ENCODE measurements at places on chromosomes 3 and 15. TPM values are rescaled to one million over a fixed set of nuclear protein-coding genes. Genes with fewer than 3 reads are reported as not detected.

The RLBP1 gene
- not detected for total RNA-seq

The ADGRG7 gene
- total RNA-seq = not detected

The IQCF2 gene
- not detected for total RNA-seq

The RTF1 gene
- total RNA-seq = 66.4 TPM

The PLCB2 gene
- total RNA-seq = 2.6 TPM

The TM4SF18 gene
- not detected for total RNA-seq

The KPNA4 gene
- total RNA-seq = 61.5 TPM

The SLC2A2 gene
- not detected for total RNA-seq

The TMF1 gene
- total RNA-seq = 18.8 TPM

The DUOXA1 gene
- not detected for total RNA-seq

The PCLAF gene
- total RNA-seq = 4.7 TPM

The CATSPER2 gene
- 6.9 TPM for total RNA-seq

The C3orf22 gene
- not detected for total RNA-seq

The ANKRD34C gene
- not detected for total RNA-seq

The ADAMTS17 gene
- 6.8 TPM for total RNA-seq

Measured in glutamatergic neuron (in vitro differentiated cells).